ENCODE measurements at places on chromosomes 5 and 9. TPM values are rescaled to one million over a fixed set of nuclear protein-coding genes. Genes with fewer than 3 reads are reported as not detected.

GRCh38 chr5:132674671-132675506, 1.1 kb downstream of the IL4 start:
- H3K27ac ChIP-seq: peak overlapping the region; percentile 58
- H3K4me3 ChIP-seq: no peak overlapping the region
- no peaks in the 10 kb centered on the region for H3K27me3 ChIP-seq
- H3K4me1 ChIP-seq: peaks cover 24% of the 10 kb centered on the region
- no peaks in the 10 kb centered on the region for H3K36me3 ChIP-seq

DNA sequence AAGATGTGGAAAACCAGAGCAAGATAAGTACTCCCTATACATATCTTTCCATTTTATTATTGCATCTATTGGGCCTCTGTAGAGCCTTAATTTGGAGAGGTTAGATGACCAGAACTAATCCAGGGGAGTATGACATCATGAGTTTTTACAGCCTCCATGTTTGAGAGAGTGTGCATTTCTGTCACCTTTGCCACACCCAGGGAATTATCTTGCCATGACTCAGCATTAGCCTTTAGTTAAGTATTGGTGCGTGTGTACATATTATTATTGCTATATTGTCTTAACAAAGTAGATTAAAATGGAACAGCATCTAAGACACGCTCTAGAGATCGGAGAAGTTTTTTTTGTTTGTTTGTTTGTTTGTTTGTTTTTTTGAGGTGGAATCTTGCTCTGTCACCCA, 27.6 kb downstream of the DIMT1 start:
- no peak overlapping the region for H3K4me3 ChIP-seq
- peaks cover 12% of the 10 kb centered on the region for H3K36me3 ChIP-seq
- no peaks in the 10 kb centered on the region for H3K27me3 ChIP-seq
- no peak overlapping the region for H3K27ac ChIP-seq

DNA sequence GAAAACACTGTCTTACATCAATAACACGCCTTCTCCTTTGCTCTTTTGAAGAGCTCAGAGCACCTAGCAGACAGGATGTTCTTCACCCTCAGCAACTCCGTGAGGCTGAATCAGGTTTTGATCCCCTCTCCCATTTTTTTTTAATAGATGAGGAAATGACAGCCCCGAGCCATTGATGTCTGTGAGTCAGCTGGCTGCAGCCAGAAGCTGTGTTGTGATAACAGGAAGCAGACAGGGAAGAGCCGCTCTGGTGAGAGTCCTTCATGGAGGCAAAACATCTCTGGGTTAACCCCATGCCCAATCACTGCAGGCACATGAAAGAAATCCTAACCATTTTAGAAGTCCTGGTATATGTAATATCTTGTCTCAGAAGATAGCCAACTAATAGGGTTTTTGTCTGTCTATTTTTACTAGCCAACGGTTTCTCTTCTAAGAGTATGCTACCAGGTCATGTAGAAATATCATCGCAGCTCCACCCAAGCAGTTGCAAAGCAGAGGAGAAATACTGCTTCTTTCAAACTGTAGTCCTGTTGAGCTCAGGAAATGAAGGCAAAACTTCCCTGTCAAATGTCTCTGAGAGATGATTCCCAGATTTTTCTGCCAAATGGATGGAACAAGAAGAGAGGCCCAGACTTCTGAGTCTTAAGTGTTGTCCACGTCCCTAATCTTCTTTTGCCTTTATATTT, 568.9 kb downstream of the CCDC171 start:
- no peak overlapping the region for H3K27ac ChIP-seq

CDH10 gene
- 0.26 TPM for polyA plus RNA-seq

DNA sequence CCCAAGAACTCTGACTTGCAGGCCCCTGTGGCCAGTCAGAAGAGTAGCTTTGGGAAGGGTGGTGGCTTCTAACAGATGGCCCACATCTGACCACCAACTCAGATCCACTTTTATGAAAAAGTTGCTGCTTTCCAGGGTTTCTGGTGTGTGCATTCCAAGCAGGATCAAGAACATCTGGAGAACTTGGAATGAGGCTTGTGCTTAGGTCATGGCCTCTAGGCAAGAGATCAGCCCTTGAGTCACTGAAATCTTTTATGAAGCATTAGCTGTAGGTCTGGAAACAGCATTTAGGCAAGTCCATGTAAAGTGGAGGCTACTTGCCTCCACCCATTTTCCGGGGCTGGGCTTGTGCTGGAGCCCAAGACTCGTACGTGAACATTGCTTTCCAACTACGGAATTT, 433.3 kb downstream of the SH3GL2 start:
- no peak overlapping the region for H3K4me3 ChIP-seq
- DNase-seq: no peak
- H3K4me1 ChIP-seq: no peaks in the 10 kb centered on the region
- no peaks in the 10 kb centered on the region for H3K27me3 ChIP-seq
- no peak overlapping the region for H3K27ac ChIP-seq
- no peaks in the 10 kb centered on the region for H3K36me3 ChIP-seq

DNA sequence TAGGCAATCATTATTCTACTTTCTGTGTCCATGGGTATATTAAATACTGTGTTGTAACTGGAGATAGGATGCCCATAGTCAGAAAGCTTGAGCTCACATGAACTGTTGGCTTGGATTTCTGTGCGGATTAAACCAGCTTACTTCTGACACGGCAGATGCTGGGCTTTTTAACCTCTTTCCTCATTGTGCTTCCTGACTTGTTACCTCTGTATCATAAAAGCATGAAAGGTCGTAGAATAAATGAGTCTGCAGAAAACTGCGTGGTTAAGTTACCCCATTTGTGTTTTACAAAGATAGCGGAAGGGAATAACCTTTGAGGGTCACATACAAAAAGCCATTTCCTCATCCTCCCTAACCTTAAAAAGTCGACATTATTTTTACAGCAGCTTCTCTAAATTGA, 199.5 kb upstream of the DMRT1 start:
- H3K27ac ChIP-seq: no peak overlapping the region
- H3K4me1 ChIP-seq: no peaks in the 10 kb centered on the region

- H3K27ac ChIP-seq: no peak overlapping the region
- H3K27me3 ChIP-seq: no peaks in the 10 kb centered on the region
- DNase-seq: no peak
Measured at GRCh38 chr9:92608909-92609445, 61.0 kb downstream of the IPPK start.

- no peak overlapping the region for H3K27ac ChIP-seq
- H3K36me3 ChIP-seq: no peaks in the 10 kb centered on the region
- DNase-seq: no peak
- peaks cover 11% of the 10 kb centered on the region for H3K4me1 ChIP-seq
- no peak overlapping the region for H3K4me3 ChIP-seq
- no peaks in the 10 kb centered on the region for H3K27me3 ChIP-seq
Measured at GRCh38 chr5:83564069-83564749, 92.7 kb downstream of the VCAN start.

- H3K27ac ChIP-seq: no peak overlapping the region
- H3K36me3 ChIP-seq: no peaks in the 10 kb centered on the region
- no peak overlapping the region for H3K4me3 ChIP-seq
- no peaks in the 10 kb centered on the region for H3K27me3 ChIP-seq
- H3K4me1 ChIP-seq: peaks cover 17% of the 10 kb centered on the region
Measured at GRCh38 chr5:127957183-127957582, 126.4 kb upstream of the SLC12A2 start.

SNAPC4 gene
- polyA plus RNA-seq: 3.6 TPM

DNA sequence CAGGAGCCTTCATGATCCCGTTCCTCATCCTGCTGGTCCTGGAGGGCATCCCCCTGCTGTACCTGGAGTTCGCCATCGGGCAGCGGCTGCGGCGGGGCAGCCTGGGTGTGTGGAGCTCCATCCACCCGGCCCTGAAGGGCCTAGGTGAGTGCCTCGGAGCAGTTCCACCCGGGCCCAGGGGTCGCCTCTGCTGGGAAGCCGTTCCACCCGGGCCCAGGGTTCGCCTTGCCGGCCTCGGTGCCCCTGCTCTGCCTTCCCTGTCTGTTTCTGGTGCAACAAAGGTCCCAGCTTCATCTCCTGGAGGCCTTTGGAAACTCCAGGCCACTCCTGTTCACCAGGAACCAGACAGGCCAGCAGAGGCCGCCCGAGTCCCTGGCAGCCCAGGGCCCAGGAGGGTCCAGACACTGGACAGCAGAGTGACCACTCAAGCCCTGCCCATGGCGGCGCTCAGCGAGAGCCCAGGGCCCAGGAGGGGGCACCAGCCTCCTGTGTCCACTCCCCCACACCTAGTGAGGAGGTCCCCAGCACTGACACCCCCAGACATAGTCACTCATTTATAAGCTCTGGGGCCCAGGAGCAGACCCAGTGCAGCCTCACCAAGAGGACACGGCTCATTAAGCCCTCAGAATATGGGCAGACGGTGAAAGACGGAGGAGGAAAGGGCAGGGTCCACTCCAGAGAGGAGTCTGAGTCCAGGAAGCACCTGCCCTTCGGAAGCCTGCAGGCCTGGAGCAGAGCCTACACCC, 7.5 kb downstream of the SLC6A19 start:
- no peak for DNase-seq
- no peak overlapping the region for H3K4me3 ChIP-seq
- no peaks in the 10 kb centered on the region for H3K4me1 ChIP-seq
- H3K27me3 ChIP-seq: peaks cover 13% of the 10 kb centered on the region

C9 gene
- 0.04 TPM for polyA plus RNA-seq

PCA3 gene
- not detected for polyA plus RNA-seq

OR1J2 gene
- not detected for polyA plus RNA-seq

DNA sequence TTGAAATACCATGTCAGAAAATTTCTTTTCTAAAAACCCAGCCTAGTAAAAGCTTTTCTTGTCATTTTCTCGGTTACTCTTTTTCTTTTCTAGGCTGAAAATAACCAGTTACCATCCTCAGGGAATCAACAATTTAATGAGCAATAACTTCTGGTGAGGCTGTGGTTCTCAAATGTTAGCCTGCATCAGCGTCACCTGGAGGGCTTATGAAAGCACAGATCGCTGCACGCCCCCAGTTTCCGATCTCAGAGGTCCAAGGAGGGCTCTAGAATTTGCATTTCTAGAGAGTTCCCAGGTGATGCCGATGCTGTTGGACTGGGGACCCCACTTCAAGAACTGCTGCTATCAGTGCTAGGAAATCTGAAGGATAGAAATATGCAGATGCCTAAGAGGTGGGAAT, 28.9 kb upstream of the TLE1 start:
- H3K36me3 ChIP-seq: no peaks in the 10 kb centered on the region
- H3K27ac ChIP-seq: no peak overlapping the region
- DNase-seq: no peak
- no peaks in the 10 kb centered on the region for H3K4me1 ChIP-seq

DNA sequence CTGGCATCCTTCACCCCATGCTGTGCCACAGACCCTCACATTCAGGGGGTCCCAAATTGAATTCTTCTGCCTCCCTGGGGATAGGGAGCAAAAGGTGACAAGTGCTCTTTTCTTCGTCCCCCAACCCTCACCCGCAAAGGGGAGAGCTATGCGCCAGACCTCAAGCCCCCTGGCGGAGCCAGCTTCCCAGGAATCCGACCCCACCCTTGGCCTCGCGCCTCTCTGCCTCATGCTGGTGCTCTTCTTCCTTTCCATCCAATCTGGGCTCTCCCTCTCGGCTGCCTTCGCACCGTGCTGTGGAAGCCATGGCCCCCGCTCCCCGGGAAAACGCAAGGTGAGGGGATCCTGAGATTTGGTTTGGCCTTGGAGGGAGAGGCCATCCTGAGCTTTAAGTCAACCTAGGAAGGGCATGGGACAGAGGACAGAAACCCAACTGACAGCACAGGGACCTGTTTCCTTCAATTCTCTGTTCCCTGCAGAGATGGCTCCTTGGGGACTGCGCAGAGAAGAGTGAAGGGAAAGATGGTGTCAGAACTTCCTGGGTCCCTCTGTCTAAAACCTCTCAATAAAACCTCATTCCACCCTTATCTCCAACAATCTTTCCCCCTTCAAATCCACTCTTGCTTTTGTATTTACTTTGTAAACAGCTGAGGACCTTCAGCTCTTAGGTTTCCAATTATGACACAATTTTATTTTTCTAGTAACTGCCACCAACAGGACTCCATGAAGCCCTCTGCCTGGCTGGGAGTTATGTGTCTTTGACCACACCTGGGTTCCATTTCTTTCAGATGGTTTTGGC, 36.3 kb upstream of the CRB2 start:
- H3K27ac ChIP-seq: no peak overlapping the region
- no peaks in the 10 kb centered on the region for H3K4me1 ChIP-seq
- H3K4me3 ChIP-seq: no peak overlapping the region

TLX3 gene
- not detected for polyA plus RNA-seq

FOXE1 gene
- 0.97 TPM for polyA plus RNA-seq

- peak overlapping the region; percentile 81 for H3K27ac ChIP-seq
- peaks cover 21% of the 10 kb centered on the region for H3K4me1 ChIP-seq
- H3K27me3 ChIP-seq: no peaks in the 10 kb centered on the region
- H3K4me3 ChIP-seq: no peak overlapping the region
Measured at GRCh38 chr5:149285153-149285552, 13.5 kb downstream of the AFAP1L1 start.

ARL10 gene
- polyA plus RNA-seq: 2.4 TPM

DNA sequence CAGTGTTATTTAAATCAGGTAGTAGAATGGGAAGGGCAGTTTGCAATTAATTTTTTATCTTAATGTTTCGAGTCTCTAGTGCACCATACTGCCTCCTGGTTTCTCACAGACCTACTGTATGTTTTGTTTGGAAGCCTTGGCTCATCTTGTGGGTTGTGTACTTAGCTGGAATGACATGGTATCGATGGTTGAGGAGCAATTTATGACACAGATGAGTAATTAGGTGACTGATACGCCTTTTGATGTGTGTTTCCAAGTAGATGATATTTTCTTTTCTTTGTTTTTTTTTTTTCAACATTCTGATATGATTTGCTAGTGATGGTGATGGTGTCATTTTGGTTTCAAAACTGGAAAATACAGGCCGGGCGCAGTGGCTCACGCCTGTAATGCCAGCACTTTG, 16.1 kb downstream of the BASP1 start:
- peaks cover 18% of the 10 kb centered on the region for H3K4me1 ChIP-seq
- peaks cover 13% of the 10 kb centered on the region for H3K36me3 ChIP-seq
- no peaks in the 10 kb centered on the region for H3K27me3 ChIP-seq
- H3K27ac ChIP-seq: no peak overlapping the region
- no peak for DNase-seq

DNA sequence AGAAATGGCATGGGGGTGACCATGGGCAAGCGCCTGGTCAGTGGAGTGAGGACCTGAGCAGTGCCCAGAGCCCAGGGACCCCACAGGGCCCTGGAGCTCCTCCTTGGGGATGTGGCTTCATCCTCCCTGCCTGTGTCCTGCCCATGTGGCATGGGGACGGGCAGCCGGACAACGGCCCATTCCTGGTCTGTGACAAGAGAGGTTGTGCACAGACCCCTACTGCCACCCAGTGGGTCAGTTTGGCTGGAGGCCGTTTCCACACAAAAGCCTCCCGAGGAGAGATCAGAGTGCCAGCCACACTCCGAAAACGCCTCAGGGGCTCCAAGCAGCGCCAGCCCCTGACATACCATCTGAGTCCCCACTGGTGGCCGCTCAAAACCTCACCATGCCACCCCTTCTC, 19.8 kb downstream of the SLC6A18 start:
- no peaks in the 10 kb centered on the region for H3K36me3 ChIP-seq
- DNase-seq: no peak
- H3K27ac ChIP-seq: no peak overlapping the region
- peaks cover 18% of the 10 kb centered on the region for H3K27me3 ChIP-seq
- H3K4me1 ChIP-seq: no peaks in the 10 kb centered on the region

PHF24 gene
- 0.04 TPM for polyA plus RNA-seq

ZNF354C gene
- polyA plus RNA-seq: 1.8 TPM

GRCh38 chr9:3263698-3264097, 262.1 kb downstream of the RFX3 start:
- H3K4me1 ChIP-seq: peaks cover 5% of the 10 kb centered on the region
- DNase-seq: no peak
- H3K4me3 ChIP-seq: no peak overlapping the region
- no peak overlapping the region for H3K27ac ChIP-seq
- no peaks in the 10 kb centered on the region for H3K27me3 ChIP-seq

GRCh38 chr5:54738118-54738972, 220.8 kb downstream of the SNX18 start:
- peaks cover 19% of the 10 kb centered on the region for H3K4me1 ChIP-seq
- no peak overlapping the region for H3K27ac ChIP-seq
- no peaks in the 10 kb centered on the region for H3K27me3 ChIP-seq
- H3K36me3 ChIP-seq: no peaks in the 10 kb centered on the region
- no peak overlapping the region for H3K4me3 ChIP-seq

Data from keratinocyte (primary cell).